ENCODE measurements at places on chromosomes 3 and 15. TPM values are rescaled to one million over a fixed set of nuclear protein-coding genes. Genes with fewer than 3 reads are reported as not detected.

IGF2BP2 gene
- 41.4 TPM for total RNA-seq

GRCh38 chr3:107441617-107442016 lies 64.4 kb downstream of the CCDC54 start:
- no peak for DNase-seq

DNA sequence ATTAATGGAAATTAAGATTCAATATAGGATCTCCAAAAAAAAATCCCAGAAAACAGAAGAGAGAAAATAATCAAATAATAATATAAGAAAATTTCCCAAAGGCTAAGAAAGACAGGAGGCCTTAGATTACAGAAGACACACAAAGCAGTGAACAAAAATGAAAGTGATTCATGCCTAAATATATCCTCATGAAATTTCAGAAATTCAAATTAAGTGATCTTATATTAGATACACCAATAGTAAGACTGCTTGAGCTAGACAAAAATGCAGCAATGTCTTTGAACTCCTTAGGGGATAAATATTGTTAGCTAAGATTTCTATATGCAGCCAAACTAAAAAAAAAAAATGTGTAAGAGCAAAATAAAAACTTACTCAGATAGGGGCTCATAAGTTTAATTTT lies 44.6 kb upstream of the ARPP21 start:
- no peak for DNase-seq

DNA sequence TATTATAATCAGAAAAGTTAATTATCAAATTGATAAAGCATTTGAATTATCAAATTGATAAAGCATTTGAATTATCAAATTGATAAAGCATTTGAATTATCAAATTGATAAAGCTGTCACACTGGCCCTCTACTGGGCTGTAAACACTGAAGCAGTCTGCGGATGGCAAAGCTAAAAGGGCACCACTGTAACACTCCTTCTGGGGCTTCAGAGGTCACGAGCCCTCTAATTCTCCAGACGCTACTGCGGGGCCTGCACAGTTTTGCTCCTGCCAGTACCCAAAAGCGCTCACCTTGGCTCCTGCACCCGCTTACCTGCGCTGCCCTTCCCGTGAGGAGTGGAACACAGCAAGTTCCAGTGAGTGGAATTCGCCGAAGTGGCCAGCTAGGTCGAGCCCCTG lies 409.0 kb upstream of the KCNMB2 start:
- no peak for DNase-seq

- no peak for DNase-seq
These were observed 38.6 kb downstream of the DENND6A start for GRCh38 chr3:57654267-57654666.

- DNase-seq = no peak
These were observed 52.9 kb upstream of the BCL6 start for GRCh38 chr3:187798126-187798525.

DNA sequence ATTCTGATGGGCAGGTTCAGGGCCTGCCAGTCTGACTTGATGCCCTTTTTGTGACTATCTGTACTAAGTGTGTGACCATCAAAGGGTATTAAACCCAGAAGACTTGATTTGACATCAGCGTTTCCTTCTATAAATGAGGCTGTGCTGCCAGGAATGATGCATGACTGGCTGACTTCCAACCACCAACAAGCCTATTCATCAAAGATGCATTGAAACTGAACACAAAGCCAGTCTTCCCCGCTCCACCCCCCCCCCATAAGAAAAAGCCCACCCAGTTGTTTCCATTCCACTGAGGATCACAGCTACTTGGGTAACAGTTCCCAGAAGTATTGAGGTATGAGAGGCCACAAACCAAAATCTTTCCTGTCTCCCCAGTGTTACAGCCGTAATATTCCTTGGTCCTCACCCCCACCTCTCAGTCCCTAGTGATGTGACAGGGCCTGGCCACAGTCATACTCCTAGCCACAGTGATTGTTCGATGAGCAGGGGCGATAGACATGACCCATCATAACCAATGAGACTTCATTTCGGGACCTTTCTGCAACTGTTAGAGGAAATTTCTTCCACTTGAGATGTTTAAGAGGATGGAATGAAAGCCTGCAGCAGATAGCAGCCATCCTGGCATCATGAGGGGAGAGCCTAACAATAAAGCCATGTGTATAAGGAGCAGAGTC lies 22.6 kb downstream of the SH3BP5 start:
- no peak for DNase-seq

DNA sequence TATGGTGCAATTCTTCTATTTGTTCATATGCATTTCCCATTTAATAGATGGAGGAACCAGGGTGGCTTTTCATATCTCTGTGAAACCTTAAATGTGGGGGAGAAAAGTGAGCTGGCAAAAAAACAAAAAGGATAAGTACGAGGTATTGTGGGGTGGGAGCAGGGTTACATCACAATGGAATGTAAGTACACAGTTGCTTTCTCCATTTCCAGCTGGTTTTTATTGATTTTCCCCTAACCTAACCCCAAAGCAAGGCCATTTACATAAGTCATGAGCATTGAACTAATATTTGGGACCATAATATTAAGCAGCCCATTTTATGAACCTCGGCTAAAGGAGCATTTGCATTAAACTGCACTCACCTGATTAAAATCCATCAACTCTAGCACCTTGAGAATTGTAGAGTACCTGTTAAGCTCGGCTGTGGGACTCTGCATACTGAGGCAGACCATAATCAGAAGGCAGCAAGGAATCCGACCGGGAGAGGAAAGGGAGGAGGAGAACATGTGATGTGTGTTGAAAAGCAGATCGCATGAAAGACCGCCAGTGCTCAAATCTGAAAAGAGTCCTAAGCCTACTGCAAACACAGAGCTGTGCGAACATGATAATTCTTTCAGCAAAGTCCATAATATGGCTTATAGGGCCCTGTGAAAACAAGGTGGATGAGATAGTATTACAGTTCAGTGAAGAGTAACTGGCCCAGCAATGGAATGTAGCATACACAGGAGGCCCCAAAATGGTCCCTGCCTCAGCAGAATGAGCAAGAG lies 513.4 kb downstream of the FHIT start:
- DNase-seq = peak; percentile 13

DNA sequence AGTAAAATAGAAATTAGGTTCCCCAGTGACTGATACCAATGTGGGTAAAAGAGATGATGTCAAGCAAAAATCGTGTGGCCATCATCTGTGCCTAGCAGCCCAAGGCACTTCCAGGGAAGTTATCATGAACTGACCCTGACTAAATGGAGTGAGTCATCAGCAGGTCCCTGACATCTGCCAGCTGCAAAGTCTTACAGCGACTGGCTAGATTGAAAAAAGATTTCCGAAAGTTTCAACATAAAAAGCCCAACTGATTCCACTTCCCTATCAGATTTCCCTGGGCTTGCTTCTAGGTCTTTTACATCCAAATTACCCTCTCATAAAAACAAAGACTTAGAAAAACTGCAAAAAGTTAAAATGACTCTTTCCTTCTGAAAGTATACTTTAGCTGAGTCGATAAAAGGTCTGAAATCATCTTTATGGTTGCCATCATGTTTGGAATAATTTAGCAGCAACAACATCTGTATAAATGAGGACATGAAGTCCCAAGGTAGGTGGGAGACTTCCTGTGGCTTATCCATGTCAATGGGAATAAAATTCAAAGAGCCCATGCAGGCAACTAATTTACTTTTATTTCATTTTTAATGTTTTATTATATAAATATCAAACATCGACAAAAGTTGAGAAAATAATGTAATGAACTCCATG lies 342.8 kb downstream of the ERC2 start:
- peak; percentile 69 for DNase-seq

- DNase-seq = peak; percentile 54
These were observed 1.0 kb downstream of the ZFAND6 start for GRCh38 chr15:80060356-80061006.

Data from tongue (tissue), 3 donors.